DMS153 (cell line): ENCODE measurements at places on chromosomes 5 and 9.

DNA sequence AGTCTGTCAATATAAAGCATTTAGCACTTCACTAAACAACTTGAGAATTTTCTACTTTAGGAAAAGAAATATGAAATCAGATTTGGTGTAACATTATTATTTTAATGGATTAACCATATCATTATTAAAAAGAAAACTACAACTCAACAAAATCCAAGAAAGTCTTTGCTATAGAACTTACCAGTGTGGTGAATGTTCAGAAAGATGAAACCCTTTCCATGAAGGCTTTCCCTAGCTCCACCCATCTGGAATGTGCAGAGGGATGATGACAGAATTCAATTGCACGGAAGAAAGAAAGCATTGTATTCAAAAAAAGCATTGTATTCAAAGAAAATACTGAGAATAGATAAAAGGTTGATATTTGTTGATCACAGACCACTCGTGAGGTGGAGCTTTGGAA lies 328.6 kb upstream of the NUDT12 start:
- no peak for DNase-seq

GRCh38 chr5:5854087-5854486 lies 431.6 kb downstream of the ICE1 start:
- DNase-seq = peak; percentile 65

GRCh38 chr5:1103505-1104326 lies 8.1 kb downstream of the SLC12A7 start:
- DNase-seq = no peak

- DNase-seq = no peak
These were observed 26.1 kb upstream of the SLC6A3 start for GRCh38 chr5:1471240-1471853.

- no peak for DNase-seq
These were observed 62.4 kb downstream of the GALNT12 start for GRCh38 chr9:98869866-98870265.

DNA sequence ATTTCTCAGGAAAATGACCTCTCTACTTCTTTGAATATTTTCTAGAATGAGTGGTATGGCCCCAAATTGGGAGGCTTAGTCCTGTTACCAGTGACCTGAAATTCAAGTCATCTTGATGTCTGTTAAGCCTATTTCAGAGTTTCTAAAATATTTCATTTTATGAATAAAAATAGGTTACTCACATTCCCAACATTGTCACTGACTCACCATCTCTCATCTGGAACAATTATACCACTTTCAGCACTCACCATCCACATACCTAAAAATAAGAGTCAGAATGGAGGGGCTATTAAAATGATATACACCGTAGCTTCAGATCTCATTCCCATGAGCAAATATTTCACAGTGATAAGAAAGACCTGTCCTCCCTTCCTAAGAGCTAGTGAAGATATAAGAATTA lies 71.8 kb downstream of the KIAA1958 start:
- no peak for DNase-seq

DNA sequence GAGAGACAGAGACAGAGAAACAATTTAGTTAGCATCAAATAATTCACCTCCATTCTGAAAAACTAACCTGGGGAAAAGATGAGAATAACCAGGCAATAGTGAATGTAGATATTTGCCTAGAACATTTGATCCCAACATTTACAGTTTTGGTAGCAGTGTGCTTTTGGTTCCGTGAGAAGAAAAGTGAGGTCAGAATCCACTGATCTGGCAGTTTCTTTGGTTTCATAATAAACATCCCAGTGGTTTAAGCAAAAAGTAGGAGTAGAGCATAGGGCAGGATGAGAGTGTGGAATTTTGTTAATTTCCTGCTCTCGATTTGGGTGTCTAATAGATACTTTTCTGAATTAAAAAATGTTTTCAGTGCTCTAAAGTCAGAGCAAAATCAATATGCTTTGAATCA lies 887.0 kb downstream of the NR2F1-AS1 start:
- DNase-seq = no peak

GRCh38 chr9:21579247-21579671 lies 97.1 kb upstream of the IFNE start:
- no peak for DNase-seq

DNA sequence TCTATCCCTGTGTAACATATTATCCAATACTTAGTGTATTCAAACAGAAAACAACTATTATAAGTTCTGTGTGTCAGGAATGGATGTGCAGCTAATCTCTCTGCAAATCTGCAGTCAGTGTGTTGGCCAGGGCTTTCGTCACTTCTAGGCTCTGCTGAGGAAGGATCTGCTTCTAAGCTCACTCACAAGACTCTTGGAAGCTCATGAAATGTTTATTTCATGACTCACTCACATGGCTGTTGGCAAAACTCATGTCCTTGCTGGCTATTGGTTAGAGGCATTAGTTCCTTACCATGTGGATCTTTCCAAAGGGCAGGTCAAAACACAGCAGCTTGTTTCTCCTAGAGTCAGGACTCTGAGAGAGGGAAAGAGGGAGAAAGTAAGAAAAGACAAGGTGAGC lies 367.4 kb upstream of the SMARCA2 start:
- no peak for DNase-seq

GRCh38 chr5:149578896-149579295 lies 2.4 kb upstream of the ARHGEF37 start:
- DNase-seq = no peak
